ENCODE measurements at places on chromosomes 3 and 15. TPM values are rescaled to one million over a fixed set of nuclear protein-coding genes. Genes with fewer than 3 reads are reported as not detected.
A peak's percentile ranks its signal among the peaks of the same experiment; 100 is the strongest.

GRCh38 chr3:140343211-140344081, 334.4 kb upstream of the TRIM42 start:
- H3K27ac ChIP-seq: no peak overlapping the region
- H3K36me3 ChIP-seq: no peaks in the 10 kb centered on the region
- H3K27me3 ChIP-seq: peaks cover 5% of the 10 kb centered on the region
- H3K4me3 ChIP-seq: no peak overlapping the region

DNA sequence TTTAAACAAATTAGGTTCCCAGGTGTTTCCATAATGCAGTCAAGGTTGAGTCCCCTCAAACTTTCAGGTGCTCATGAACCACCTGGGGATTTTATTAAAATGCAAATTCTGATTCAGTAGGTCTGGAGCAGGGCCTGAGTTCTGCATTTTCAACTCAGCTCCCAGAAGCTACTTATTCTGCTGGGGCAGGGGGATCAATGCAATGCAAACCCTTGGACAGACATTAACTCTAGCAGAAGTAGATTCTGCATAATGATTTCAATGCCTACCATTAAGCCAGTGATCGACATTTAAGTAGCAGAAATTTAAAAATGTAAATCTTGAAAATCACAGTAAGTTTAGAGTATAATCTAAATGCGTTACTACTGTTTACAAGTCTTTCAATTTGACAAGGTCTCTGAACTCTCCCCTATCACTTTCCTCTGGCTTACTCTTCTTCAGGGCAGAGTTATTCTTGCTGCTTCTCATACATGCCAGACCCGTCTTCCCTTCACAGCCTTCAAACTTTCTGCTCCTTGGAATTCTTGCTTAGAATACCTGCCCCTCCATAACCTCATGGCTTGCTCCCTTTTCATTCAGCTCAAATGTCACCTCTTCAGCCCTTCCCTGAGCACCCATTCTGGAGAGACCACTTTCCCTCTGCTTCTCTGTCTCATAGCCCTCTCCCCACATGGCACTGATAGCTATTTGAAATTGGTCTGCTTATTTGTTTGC, 19.3 kb upstream of the DPPA4 start:
- no peak for DNase-seq
- no peak overlapping the region for H3K4me3 ChIP-seq
- no peaks in the 10 kb centered on the region for H3K36me3 ChIP-seq
- H3K27me3 ChIP-seq: peaks cover 5% of the 10 kb centered on the region

Gene DLL4
- total RNA-seq: 0.14 TPM

DNA sequence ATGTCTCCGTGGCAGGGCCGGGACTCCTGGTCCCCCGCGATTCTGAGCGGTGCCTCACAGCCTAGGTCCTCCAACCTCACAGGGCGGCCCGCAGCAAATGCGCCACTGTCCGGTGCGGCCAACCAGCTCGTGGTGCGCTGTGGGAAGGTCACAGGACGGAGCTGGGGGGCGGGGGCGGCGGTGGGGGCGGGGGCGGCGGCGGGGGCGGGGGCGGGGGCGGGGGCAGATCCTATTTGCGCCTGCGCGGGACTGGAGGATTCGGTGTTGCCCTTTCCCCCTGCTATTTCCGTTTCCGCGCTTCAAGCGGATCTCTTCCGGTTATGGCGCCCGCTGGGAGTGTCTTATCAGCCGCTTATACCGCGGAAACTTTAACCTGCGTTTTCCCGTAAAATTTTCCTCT, 106.7 kb upstream of the SNRPN start:
- DNase-seq: peak; percentile 23
- H3K27me3 ChIP-seq: peaks cover 11% of the 10 kb centered on the region
- H3K27ac ChIP-seq: no peak overlapping the region
- no peaks in the 10 kb centered on the region for H3K4me1 ChIP-seq
- no peak overlapping the region for H3K4me3 ChIP-seq

Gene RTP3
- total RNA-seq: not detected

GRCh38 chr15:43184407-43185124, 637 bp upstream of the CCNDBP1 start:
- no peak for DNase-seq
- peak overlapping the region; percentile 93 for H3K4me3 ChIP-seq
- peaks cover 3% of the 10 kb centered on the region for H3K36me3 ChIP-seq
- peaks cover 15% of the 10 kb centered on the region for H3K4me1 ChIP-seq

Gene PIAS1
- 29.8 TPM for total RNA-seq

DNA sequence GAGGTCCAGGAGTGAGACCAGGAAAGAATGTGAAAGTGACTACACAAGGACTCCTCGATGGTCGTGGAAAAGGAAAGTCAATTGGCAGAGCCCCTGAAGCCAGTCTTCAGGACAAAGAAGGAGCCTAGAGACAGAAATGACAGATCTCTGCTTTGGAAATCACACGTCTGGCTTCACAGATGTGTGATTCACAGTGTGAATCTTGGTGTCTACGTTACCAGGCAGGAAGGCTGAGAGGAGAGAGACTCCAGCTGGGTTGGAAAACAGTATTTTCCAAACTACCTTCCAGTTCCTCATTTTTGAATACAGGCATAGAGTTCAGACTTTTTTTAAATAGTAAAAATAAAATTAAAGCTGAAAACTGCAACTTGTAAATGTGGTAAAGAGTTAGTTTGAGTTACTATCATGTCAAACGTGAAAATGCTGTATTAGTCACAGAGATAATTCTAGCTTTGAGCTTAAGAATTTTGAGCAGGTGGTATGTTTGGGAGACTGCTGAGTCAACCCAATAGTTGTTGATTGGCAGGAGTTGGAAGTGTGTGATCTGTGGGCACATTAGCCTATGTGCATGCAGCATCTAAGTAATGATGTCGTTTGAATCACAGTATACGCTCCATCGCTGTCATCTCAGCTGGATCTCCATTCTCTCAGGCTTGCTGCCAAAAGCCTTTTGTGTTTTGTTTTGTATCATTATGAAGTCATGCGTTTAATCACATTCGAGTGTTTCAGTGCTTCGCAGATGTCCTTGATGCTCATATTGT, 6.0 kb downstream of the CCR2 start:
- H3K4me1 ChIP-seq: peaks cover 25% of the 10 kb centered on the region
- no peak overlapping the region for H3K4me3 ChIP-seq
- peak; percentile 54 for DNase-seq

DNA sequence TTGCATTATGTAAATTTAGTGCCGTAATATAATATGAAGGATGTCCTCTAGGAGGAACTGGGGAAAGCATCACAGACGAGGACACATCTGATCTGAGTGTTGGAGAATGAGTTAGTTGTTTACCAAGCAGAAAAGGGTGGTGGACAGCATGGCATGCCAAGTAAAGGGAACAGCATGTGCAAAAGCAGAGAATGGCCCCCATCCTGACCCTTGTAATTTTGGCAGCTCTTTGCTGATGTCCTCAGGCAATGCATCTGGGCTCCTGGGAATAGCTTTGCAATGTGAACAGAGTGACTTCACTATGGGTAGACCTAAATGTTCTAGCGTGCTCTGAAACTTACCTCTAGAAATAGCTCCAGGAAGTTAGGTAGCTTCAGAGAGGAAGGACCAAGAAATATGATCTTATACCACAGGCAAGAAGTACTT, 263.3 kb downstream of the LPP start:
- H3K4me1 ChIP-seq: peaks cover 6% of the 10 kb centered on the region
- H3K27ac ChIP-seq: no peak overlapping the region
- no peak for DNase-seq
- H3K4me3 ChIP-seq: no peak overlapping the region

Gene CCDC191
- 2.0 TPM for total RNA-seq

DNA sequence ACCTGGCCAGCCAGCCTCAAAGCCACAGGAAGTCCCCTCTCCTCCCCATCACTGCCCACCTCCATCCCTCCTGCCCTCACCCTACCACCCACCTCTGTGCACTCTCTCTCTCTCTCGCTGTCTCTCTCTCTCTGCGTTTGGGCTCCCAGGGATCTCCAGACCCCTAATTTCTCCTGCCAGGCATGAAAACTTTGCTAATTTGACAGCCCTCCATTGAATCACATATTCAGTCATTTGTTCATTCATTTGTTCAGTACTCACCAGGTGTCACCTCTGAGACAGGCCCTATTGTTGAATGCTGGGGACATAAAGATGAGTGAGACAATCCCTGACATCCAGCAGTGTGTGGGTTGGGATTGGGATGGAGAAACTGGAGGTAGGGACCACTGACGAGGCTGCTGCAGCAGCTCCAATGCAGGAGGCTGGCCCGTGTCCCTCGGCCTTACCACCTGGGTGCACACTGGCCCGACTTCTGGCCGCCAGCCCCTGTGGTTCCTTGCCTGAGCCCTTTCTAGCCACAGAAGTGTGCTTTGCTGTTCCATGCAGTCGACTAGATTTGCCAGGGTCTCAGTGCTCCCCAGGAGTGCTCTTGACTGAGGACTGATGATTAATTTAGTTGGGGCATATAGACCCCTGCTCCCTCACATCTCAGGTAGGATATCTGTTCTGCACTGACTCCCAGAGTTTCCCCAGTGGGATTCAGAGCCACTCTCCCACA, 38.6 kb upstream of the TSEN2 start:
- no peak overlapping the region for H3K4me3 ChIP-seq
- H3K4me1 ChIP-seq: no peaks in the 10 kb centered on the region
- DNase-seq: no peak
- H3K27ac ChIP-seq: no peak overlapping the region

GRCh38 chr15:100692246-100692645, 89.9 kb downstream of the ASB7 start:
- no peaks in the 10 kb centered on the region for H3K4me1 ChIP-seq
- H3K4me3 ChIP-seq: no peak overlapping the region
- H3K36me3 ChIP-seq: no peaks in the 10 kb centered on the region
- DNase-seq: no peak
- peaks cover 8% of the 10 kb centered on the region for H3K27me3 ChIP-seq

DNA sequence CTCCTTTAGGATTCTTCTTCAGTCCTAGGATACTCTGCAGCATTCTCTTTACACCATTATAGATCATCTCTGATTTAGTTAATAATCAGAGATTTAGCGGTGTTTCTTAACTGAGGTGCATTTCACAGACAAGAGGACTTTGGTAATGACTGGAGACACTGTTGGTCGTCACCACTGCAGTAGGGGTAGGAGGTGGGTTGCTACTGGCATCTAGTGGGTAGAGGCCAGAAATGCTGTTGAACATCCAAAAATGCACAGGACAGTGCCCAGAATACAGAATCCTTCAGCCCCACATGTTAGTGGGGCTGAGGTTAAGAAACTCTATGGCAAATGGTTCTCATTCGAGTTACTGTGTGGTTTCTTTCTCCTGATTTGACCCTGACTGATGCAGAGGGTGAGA, 80.4 kb upstream of the LMCD1 start:
- H3K27ac ChIP-seq: no peak overlapping the region
- peak; percentile 6 for DNase-seq
- no peaks in the 10 kb centered on the region for H3K36me3 ChIP-seq

- H3K27ac ChIP-seq: no peak overlapping the region
- H3K36me3 ChIP-seq: peaks cover 46% of the 10 kb centered on the region
- H3K4me3 ChIP-seq: no peak overlapping the region
- H3K4me1 ChIP-seq: peaks cover 20% of the 10 kb centered on the region
- H3K27me3 ChIP-seq: no peaks in the 10 kb centered on the region
Observed at GRCh38 chr15:69444686-69445085, 7.9 kb upstream of the RPLP1 start.

Gene PRKCD
- 9.1 TPM for total RNA-seq

- H3K4me3 ChIP-seq: no peak overlapping the region
- peaks cover 28% of the 10 kb centered on the region for H3K4me1 ChIP-seq
- H3K36me3 ChIP-seq: peaks cover 11% of the 10 kb centered on the region
- no peak overlapping the region for H3K27ac ChIP-seq
- no peaks in the 10 kb centered on the region for H3K27me3 ChIP-seq
Observed at GRCh38 chr3:59856934-59857460, 807.2 kb upstream of the CFAP20DC start.

Gene SKIL
- total RNA-seq: 17.5 TPM

Gene CHRFAM7A
- total RNA-seq: not detected

DNA sequence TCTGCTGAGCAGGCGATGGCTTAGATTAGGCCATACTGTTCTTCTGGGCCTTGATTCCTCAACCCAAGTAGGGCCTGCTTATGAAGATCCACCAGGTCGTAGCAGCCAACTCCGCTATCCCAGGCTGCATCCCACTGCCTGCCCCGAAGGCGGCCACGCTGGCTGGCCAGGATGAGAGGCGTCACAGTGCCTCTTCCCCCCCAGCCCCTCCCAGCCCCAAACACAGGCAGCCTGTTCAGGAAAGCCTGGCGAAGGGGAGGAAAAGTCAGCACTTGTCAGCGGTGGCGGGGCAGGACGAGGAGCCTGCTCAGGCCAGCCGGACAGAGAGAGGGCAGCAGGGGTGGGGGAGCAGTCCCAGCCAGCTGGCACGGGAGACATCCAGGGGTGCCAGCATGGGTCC, 11.2 kb downstream of the PTH1R start:
- H3K27ac ChIP-seq: no peak overlapping the region
- no peak for DNase-seq
- H3K36me3 ChIP-seq: no peaks in the 10 kb centered on the region
- H3K4me3 ChIP-seq: no peak overlapping the region

Gene KCNMB2
- total RNA-seq: not detected

Gene PTX3
- not detected for total RNA-seq

Gene ANKRD63
- not detected for total RNA-seq

DNA sequence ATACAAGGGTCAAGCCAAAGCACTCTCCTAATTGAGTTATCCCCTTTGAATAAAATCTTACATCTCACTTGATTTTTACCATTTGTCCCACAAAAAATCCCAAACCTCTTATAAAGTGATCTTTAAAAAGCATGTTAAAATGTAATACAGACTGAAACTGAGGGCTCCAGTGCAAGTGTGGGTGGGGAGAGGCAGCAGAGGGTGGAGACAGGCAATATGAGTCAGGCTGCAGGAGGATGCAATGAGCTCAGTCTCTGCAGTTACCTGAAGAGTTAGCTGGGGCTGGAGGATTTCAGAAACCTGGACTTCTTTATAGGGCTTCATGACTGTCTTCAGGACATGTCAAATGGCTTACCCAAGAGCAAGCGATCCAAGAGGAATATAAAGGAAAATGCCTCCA, 14.2 kb upstream of the COLQ start:
- H3K27ac ChIP-seq: no peak overlapping the region
- H3K4me3 ChIP-seq: no peak overlapping the region
- peak; percentile 71 for DNase-seq
- peaks cover 38% of the 10 kb centered on the region for H3K4me1 ChIP-seq
- no peaks in the 10 kb centered on the region for H3K36me3 ChIP-seq

DNA sequence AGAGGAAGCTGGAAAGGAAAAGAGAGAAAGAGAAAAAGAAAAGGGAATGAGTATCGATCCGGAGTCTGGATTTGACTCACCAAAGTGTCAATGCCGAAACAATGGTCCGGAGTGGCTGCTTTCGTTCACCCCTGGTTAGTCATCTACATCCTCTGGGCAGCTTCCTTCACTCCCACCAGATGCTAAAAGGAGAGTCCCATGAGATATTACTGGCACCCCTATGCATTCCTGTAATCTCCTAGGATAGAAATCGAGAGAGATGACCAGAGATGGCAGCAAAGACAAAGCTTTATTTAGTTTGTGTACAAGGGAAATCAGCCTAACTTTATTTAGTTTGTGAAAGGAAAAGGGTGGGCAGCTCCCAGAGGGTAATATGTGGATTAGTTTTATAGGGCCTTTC, 622.2 kb downstream of the ZPLD1 start:
- H3K4me3 ChIP-seq: no peak overlapping the region
- H3K27ac ChIP-seq: no peak overlapping the region
- no peak for DNase-seq

- no peak overlapping the region for H3K4me3 ChIP-seq
- H3K27me3 ChIP-seq: peaks cover 11% of the 10 kb centered on the region
- no peaks in the 10 kb centered on the region for H3K36me3 ChIP-seq
- H3K27ac ChIP-seq: no peak overlapping the region
- DNase-seq: no peak
Observed at GRCh38 chr15:95565690-95566089, 764.8 kb upstream of the NR2F2 start.
